ENCODE measurements at places on chromosomes 12 and 14.

DNA sequence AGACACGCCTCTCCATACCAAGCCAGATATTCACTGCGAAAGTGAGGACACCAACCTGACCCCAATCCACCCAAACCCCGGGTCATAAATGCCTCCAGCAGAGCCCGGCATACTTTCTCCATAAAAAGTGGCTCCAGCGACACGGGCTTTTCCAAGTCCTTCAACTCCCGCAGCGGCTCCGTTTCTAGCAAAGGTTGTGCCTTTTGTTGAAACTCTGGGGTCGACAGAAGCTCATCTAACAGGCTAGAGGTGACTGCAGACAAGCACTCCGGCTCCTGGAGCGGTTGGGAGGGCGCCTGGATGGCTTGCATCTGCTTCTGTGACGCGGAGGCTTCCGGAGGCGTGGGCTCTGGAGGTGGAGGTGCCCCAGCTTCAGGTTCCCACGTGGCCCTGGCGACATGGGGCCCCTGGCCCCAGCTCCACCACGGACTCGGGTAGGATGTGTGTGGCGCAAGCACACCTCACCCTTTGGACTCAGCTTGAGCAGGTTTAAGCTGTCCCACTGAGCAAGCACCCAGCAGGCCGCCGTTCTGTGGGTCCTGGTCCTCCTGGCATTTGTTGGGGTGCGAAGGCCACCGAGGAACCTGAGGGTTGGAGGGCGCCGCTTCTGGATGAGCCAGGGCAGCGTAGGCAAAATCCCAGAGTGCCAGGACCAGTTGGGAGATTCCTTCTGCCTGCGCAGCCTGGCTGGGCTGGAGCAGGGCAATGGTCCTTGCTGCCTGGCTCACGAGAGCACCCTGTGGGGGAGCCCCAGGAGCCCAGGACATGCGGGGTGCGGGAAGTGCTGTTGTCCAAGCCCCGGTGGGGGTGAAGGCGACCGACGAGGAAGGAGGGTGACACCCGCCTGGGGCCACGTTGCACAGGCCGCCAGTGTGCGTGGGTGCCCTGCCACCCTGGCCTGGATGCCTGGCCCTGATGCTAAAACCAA is 186.3 kb downstream of the ALG10 start:
- no peak for DNase-seq

GRCh38 chr12:109572506-109572845 is 828 bp downstream of the MMAB start:
- no peak for DNase-seq

GRCh38 chr12:39145175-39145999 is 240.0 kb upstream of the CPNE8 start:
- DNase-seq, result no peak

DNA sequence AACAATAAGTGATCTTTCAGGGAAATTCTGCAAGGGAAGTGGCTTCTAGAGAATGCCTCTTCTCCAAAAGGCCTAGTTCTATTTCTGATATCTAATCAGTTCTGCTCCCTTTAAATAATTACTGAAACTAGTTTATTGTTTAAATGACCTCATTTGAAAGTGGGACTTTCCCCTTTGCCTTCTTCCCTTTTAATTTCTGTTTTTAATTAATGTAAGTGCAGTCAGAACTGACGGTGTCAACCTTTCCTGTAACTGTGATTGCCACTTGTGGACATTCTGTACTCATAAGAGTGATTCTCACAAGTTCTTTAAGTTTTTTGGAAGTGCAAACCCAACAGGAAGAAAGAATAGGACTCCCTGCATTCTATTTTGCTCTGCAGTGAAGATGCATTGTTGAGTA is 265.3 kb upstream of the PLEKHG7 start:
- no peak for DNase-seq

DNA sequence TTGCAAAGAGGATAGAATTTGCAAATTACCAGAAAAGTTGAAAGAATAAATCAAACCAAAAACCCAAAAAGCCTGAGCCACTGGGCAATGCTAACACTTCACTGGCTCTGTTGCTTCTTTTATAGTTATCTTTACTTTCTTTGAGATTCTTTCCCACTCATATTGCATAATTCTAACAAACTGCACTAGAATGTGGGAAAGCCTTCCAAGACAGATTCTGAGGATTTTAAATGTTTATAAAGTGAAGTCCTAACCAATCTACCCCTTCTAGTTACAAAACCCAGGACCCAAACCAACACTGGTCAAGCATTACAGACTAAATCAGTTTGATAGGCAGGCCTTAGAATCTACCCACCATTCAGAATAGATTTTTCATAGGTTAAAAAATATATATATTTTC is 150.9 kb downstream of the MED13L start:
- no peak for DNase-seq

- DNase-seq, result peak; percentile 50
Measured at GRCh38 chr14:85402569-85403162, 127.3 kb upstream of the FLRT2 start.

DNA sequence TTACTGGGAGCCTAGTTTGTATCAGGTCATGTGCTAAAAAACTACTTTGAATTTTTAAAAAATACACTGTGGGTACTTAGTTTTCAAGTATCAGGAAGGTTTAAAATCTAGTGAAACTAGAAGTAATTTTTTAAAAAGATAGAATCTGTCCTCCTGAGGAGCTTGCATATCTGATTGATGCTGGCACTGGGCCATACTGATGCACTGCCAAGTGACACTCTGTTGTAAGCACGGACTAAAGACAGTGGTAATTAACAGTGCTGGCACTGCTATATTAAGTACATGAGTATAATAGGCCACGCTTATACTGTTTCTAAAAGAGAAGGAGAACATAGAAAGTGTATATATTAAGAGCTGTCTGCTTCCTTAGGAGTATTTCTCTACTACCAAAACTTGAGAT is 10.0 kb upstream of the TBC1D30 start:
- DNase-seq, result peak; percentile 88

DNA sequence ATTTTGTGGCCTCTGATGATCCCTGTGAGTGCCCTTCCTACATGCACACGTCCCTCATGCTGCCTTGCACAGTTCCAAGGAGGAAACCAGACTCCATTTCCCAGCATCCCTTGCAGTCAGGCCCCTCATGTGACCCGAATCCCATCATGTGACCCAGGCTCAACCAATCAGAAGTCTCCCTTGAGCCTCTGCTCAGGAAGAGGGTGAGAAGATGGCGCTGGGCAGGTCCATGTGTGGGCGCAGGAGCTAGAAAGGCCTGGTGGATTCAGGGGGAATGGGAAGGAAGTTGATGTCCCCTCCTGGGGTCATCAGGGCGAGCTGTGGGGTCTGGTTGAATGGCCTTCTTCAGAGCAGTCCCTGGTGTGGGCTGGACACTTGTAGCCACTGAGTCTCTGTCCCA is 240.5 kb downstream of the ADGRD1 start:
- DNase-seq, result no peak

GRCh38 chr14:70789361-70789760 is 20.0 kb downstream of the MAP3K9 start:
- DNase-seq, result no peak

DNA sequence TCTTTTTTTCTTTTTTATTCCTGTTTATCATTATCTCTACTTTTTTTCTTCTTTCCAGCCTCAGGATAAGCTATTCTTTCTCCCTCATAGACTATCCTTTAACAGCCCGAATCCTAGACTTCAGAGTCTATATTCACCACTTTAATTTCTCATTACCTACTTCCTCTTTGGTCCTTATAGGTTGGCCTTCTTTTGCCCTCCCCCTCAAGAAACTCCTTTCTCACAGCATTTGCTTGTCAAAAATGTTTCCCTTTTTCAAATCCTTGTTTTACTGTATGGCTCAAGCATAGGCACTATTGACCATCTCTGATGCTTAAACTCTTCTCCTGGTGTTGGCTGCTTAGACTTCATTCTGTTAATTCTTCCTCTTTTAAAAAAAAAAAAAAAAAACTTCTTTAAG is 52.5 kb downstream of the KIAA0586 start:
- no peak for DNase-seq

- peak; percentile 81 for DNase-seq
Measured at GRCh38 chr12:64826234-64826633, 1.8 kb downstream of the TBC1D30 start.

- no peak for DNase-seq
Measured at GRCh38 chr14:93824518-93825234, 36.4 kb upstream of the PRIMA1 start.

DNA sequence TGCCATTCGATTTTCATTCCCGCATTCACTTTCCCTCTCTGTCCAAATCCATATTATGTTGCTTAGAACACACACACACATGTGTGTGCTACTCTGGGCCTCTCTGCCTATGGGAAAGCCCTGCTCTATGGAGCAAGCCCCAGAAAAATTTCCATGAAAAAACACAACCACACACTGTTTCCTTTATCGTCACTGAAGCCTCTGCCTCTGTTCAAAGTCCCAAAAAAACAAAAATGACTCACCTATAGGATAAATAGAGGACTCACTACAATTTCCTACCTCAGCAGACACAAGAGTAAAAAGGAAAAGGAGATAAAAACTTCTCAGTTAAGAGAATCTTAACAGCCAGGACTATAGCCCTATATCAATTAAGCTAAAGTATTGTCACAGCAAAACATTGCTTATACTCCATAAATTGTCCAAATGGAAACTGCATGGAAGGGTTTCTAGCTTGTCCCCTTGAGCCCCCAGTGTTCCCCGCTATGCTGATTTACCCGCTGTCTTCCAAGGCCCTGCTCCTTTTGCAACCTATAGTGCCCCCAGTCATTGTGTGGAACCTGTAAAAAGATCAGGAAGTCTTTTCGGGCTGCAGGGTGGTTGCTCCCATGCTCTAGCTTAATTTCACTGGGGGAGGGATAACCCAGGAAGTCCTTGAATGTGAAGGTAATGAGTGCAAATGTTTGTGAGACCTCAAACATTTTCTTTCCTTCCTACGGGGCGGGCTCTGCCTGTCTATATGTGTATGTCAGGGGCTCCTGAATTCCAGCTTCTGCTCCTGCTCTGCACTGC is 11.1 kb upstream of the PIP4K2C start:
- DNase-seq, result no peak

GRCh38 chr14:21073921-21074320 is 3.8 kb downstream of the ARHGEF40 start:
- no peak for DNase-seq

- DNase-seq, result no peak
Measured at GRCh38 chr12:123942911-123943648, 29.6 kb downstream of the CCDC92 start.

DNA sequence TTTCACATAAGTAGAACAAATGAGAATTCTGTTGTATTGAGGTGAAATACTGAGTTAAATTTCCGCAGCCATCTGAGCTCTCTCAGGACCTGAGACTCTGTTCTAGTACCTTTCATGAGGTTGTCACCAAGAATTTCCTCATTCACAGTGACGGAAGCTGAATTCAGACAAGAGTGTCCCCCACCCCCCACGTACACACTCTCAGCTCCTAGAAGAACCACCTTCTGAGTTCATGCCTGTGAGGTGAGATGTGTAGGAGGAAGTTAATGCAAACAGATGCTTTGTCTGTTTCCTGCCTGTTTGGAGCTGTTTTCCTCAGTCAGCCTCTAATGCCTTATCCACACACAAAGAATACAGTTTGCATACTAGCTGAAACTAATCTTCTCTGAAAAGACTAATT is 18.2 kb downstream of the BICDL1 start:
- no peak for DNase-seq

DNA sequence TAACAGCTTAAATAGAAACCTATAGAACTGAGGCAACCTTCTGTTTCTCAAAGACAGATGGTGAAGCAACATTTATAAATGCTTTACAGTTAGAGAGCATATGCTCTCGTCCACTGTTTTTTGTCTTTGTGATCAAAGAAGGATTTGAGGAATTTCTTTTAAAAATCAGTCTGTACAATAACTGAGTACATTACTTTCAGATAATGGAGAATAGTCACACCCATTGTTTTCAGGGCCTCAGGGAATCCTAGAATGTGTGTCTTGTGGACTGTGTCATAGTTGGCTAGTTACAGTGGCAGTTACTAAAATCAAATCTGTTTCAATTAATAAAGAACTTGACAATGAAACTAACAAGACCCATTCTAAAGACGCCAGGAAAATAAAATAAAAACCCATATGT is 107.9 kb downstream of the PRKCH start:
- no peak for DNase-seq

GRCh38 chr12:1322821-1323220 is 271.6 kb downstream of the FBXL14 start:
- DNase-seq, result no peak

DNA sequence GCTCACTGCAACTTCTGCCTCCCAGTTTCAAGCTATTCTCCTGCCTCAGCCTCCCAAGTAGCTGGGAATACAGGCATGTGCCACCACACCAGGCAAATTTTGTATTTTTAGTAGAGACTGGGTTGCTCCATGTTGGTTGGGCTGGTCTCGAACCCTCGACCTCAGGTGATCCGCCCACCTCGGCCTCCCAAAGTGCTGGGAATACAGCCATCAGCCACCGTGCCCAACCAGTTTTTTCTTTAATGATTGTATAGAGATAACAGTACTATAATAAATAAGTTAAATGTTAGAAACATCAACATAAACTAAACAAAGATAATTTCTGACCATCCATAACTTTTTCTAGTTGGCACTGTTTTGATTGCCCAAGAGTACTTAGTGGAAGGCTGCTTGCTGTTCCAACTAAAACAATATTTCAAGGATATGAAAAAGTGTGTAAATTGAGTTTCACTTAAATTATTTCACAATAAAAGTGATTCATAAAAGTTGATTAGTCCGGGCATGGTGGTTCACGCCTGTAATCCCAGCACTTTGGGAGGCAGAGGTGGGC is 5.6 kb downstream of the GON7 start:
- no peak for DNase-seq

DNA sequence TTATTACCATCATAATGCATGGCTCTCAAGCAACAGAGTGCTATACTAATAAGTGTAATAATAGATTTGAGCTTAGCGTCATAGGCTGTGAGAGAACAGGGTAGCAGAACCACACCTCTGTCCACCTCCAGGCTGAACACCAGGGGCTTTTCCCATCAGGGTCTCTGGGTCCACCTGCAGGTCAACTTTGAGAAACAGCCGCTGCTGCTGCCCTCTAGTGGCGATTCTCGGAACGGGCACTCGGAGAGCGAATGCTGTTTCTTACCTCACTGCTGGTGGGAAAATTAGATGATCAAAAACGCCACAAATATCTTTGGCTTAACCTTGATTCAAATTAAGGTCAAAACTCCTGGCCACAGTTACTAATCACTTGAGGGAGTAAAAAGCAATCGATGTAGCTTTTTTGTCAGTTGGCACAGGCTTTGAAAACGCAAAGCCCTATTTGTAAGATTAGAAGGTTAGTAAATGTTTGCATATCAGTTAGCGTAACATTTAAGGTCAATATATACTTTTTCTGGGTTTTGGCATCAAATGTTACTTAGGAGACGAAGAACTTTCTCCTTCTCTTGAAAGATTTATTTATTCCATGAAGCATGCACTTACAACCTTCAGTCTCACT is 127.9 kb upstream of the TMEM132D start:
- no peak for DNase-seq

- DNase-seq, result no peak
Measured at GRCh38 chr14:52380294-52380693, 66.2 kb downstream of the PTGER2 start.

Data from COR-L47 (cell line).